ENCODE measurements at places on chromosomes 1 and 21. TPM values are rescaled to one million over a fixed set of nuclear protein-coding genes. Genes with fewer than 3 reads are reported as not detected.

- H3K4me3 ChIP-seq = no peak overlapping the region
- H3K27ac ChIP-seq = no peak overlapping the region
- no peaks in the 10 kb centered on the region for H3K36me3 ChIP-seq
- no peaks in the 10 kb centered on the region for H3K27me3 ChIP-seq
- H3K4me1 ChIP-seq = peaks cover 37% of the 10 kb centered on the region
Observed at GRCh38 chr1:116854716-116855115, 55.0 kb upstream of the PTGFRN start.

- H3K4me3 ChIP-seq = no peak overlapping the region
- H3K36me3 ChIP-seq = no peaks in the 10 kb centered on the region
- H3K27me3 ChIP-seq = no peaks in the 10 kb centered on the region
- no peak overlapping the region for H3K27ac ChIP-seq
Observed at GRCh38 chr1:71836904-71837303, 445.4 kb downstream of the NEGR1 start.

ADGRL2 gene
- 168 TPM for total RNA-seq

- no peak within 1 kb of the TSS for H3K27ac ChIP-seq
- peak within 1 kb of the TSS; percentile 44 for H3K4me3 ChIP-seq
- H3K27me3 ChIP-seq = no peaks in the 10 kb centered on the region
- no peak for DNase-seq
- H3K36me3 ChIP-seq = peaks cover 3% of the 10 kb centered on the region
Observed at GRCh38 chr1:151156515-151156819, at the start of gene TNFAIP8L2. TNFAIP8L2 (plus strand) TSS chr1:151156649; CDS start chr1:151158698, 2,049 bp downstream.

GLIS1 gene
- total RNA-seq = not detected

DNA sequence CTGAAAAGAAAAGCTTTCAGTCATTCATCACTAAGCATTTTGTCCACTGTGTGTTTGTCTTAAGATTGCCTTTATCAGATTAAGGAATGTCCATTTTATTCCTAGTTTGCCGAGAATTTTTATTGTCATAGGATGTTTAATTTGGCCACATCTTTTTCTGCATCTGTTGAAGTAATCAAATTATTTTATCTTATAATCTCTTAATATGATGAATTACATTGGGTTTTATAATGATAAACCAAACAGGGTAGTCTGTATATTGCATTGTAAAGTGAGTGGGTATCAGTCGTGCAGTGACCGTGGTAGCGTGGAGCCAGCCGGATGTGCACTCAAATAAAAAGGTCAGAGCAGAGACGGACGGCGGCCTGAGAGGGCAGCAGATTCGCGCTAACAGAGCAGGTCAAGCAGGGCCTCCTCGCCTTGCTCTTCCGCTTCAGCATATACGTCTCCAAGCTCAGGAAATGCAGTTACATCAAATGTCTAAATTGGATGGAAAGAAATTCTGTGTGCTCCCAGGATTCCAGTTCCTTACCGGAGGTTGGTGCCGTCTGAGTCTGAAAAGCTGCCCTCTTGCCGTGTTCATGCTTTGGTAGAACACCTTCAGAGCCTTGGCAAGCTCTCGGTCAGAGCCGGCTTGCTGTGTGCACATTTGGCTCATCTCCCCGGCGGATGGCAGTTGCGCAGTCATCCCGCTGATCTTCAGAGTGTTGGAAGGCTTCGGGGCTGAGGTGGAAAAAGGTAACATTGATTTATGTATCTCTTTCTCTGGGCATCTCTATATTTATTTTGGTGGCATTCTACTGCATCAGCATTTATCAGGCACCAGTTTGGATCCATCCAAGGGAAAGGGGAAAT is 51.5 kb downstream of the SCCPDH start:
- peaks cover 37% of the 10 kb centered on the region for H3K36me3 ChIP-seq
- peak overlapping the region; percentile 31 for H3K27ac ChIP-seq
- DNase-seq = no peak
- no peak overlapping the region for H3K4me3 ChIP-seq

TRAF3IP3 gene
- not detected for total RNA-seq

GRCh38 chr1:173210283-173210682 is 3.2 kb upstream of the TNFSF4 start:
- peaks cover 49% of the 10 kb centered on the region for H3K4me1 ChIP-seq
- no peak overlapping the region for H3K4me3 ChIP-seq
- no peaks in the 10 kb centered on the region for H3K27me3 ChIP-seq

LCE2C gene
- total RNA-seq = not detected

RPS6KC1 gene
- 19.2 TPM for total RNA-seq

DNA sequence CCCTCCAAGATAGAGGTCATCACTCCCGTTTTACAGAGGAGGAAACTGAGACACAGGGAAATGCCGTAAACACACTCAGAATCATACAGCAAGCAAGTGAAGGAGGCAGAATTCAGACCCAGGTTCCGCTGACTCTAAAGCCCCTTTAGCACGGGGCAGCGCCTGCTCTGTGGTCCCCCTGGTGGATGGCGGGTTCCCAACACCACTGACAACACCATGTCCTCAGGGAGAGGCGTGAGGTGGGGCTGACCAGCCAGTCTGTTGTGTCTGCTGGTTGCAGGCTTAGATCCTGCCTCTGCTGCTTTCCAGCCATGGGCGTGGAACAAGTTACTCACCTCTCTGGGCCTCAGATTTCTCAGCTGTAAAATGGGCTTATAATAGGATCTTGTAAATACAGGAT is 617.3 kb downstream of the MATN1 start:
- no peak overlapping the region for H3K27ac ChIP-seq
- H3K4me1 ChIP-seq = no peaks in the 10 kb centered on the region
- peaks cover 54% of the 10 kb centered on the region for H3K27me3 ChIP-seq
- no peaks in the 10 kb centered on the region for H3K36me3 ChIP-seq

GRCh38 chr1:7405844-7406500 is 365.1 kb upstream of the VAMP3 start:
- no peak overlapping the region for H3K4me3 ChIP-seq
- no peaks in the 10 kb centered on the region for H3K4me1 ChIP-seq
- DNase-seq = no peak
- H3K27ac ChIP-seq = no peak overlapping the region

GRCh38 chr1:97033949-97034348 is 312.4 kb downstream of the PTBP2 start:
- no peaks in the 10 kb centered on the region for H3K36me3 ChIP-seq
- H3K4me1 ChIP-seq = no peaks in the 10 kb centered on the region
- no peak overlapping the region for H3K27ac ChIP-seq
- no peak overlapping the region for H3K4me3 ChIP-seq

GRCh38 chr1:166084613-166085012 is 82.2 kb downstream of the FAM78B start:
- no peak overlapping the region for H3K27ac ChIP-seq
- H3K4me3 ChIP-seq = no peak overlapping the region

PLEKHN1 gene
- total RNA-seq = not detected

DNA sequence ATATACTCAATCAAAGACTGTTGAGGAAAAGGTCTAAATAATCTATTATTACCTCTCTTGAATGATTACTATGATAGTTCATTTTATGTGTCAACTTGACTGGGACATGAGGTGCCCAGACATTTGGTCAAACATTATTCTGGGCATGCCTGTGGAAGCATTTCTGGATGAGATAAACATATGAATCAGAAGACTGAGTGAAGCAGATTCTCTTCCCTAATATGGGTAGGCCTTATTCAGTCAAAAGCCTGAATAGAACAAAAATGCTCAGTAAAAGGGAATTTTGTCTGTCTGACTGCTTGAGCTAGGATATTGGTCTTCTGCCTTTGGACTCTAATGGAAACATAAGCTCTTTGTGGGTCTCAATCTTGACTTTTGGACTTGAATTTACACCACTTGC is 73.3 kb upstream of the SOX13 start:
- peaks cover 41% of the 10 kb centered on the region for H3K4me1 ChIP-seq
- no peak overlapping the region for H3K4me3 ChIP-seq
- DNase-seq = no peak
- H3K36me3 ChIP-seq = peaks cover 3% of the 10 kb centered on the region
- H3K27ac ChIP-seq = no peak overlapping the region
- H3K27me3 ChIP-seq = no peaks in the 10 kb centered on the region

- no peak overlapping the region for H3K4me3 ChIP-seq
- H3K36me3 ChIP-seq = no peaks in the 10 kb centered on the region
- no peaks in the 10 kb centered on the region for H3K27me3 ChIP-seq
- DNase-seq = no peak
Observed at GRCh38 chr1:149877211-149877946, 22.0 kb upstream of the BOLA1 start.

TNFAIP8L2 gene
- total RNA-seq = not detected

DNA sequence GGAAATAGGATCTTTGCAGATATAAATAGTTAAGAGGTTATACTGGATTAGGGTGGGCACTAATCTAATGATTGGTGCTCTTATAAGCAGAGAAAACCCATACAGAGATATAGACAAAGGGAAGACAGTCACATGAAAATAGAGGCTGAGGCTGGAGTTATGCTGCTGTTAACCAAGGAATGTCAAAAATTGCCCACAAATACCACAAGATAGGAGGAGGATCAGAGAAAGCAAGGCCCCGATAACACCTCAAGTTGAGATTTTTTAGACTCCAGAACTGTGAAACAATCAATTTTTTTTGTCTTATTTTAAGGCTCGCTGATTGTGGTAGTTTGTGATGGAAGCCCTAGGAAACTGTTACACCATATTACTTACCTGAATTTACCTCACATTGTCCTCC is 513.2 kb downstream of the COL11A1 start:
- H3K4me3 ChIP-seq = no peak overlapping the region
- no peaks in the 10 kb centered on the region for H3K4me1 ChIP-seq
- no peaks in the 10 kb centered on the region for H3K27me3 ChIP-seq
- no peak overlapping the region for H3K27ac ChIP-seq
- H3K36me3 ChIP-seq = no peaks in the 10 kb centered on the region

EDN2 gene
- not detected for total RNA-seq

- peaks cover 5% of the 10 kb centered on the region for H3K4me1 ChIP-seq
- H3K36me3 ChIP-seq = peaks cover 3% of the 10 kb centered on the region
- H3K4me3 ChIP-seq = no peak overlapping the region
- H3K27me3 ChIP-seq = no peaks in the 10 kb centered on the region
- DNase-seq = no peak
Observed at GRCh38 chr21:29647353-29647781, 292.4 kb downstream of the GRIK1 start.

DNA sequence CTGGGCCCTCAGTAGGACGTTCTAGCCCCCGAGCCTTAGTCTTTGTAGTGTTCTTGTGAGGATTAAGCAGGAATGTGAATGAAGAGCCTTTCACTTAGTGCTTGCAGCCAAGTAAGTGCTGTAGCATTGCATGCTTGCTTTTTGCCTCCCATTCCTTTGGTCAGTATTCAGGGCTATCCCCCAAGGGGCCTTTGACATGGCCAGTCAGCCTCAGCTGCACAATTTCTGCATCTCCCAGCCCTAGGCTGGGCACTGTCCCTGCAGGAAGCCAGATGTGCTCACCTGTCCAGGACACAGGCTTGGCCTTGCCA is 30.5 kb downstream of the SOX13 start:
- no peaks in the 10 kb centered on the region for H3K27me3 ChIP-seq
- H3K4me3 ChIP-seq = no peak overlapping the region
- no peaks in the 10 kb centered on the region for H3K36me3 ChIP-seq
- H3K27ac ChIP-seq = no peak overlapping the region
- peaks cover 60% of the 10 kb centered on the region for H3K4me1 ChIP-seq

DISC1 gene
- 13.7 TPM for total RNA-seq

GRCh38 chr1:55697997-55698535 is 482.9 kb upstream of the USP24 start:
- H3K36me3 ChIP-seq = no peaks in the 10 kb centered on the region
- peaks cover 34% of the 10 kb centered on the region for H3K27me3 ChIP-seq
- no peaks in the 10 kb centered on the region for H3K4me1 ChIP-seq
- no peak overlapping the region for H3K4me3 ChIP-seq
- no peak for DNase-seq

DNA sequence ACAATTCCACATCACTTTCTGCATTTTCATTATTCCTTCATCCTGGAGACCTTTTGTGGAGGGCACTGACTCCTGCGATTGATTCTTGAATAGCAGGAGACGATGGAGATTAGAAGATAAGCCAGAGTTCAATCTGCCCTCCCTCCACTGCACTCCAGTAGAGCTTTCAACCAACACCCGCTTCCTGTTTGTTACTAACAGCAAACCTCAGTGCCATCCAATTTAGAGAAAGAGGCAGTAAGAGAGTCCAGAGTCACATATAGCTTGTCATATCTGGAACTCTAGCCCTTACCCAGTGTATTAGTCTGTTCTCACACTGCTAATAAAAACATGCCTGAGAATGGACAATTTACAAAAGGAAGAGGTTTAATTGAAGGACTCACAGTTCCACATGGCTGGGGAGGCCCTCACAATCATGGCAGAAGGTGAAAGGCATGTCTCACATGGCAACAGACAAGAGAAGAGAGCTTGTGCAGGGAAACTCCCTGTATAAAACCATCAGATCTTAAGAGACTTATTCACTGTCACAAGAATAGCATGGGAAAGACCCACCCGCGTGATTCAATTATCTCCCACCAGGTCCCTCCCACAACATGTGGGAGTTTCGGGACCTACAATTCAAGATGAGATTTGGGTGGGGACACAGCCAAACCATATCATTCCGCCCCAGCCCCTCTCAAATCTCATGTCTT is 55.9 kb downstream of the PCBP3 start:
- H3K36me3 ChIP-seq = no peaks in the 10 kb centered on the region
- DNase-seq = no peak
- H3K4me3 ChIP-seq = no peak overlapping the region
- H3K4me1 ChIP-seq = no peaks in the 10 kb centered on the region
- peaks cover 3% of the 10 kb centered on the region for H3K27me3 ChIP-seq
- no peak overlapping the region for H3K27ac ChIP-seq

GRCh38 chr1:58746757-58747156 is 37.1 kb downstream of the JUN start:
- DNase-seq = no peak
- no peak overlapping the region for H3K27ac ChIP-seq
- H3K4me1 ChIP-seq = peaks cover 11% of the 10 kb centered on the region
- no peak overlapping the region for H3K4me3 ChIP-seq
- H3K36me3 ChIP-seq = no peaks in the 10 kb centered on the region
- no peaks in the 10 kb centered on the region for H3K27me3 ChIP-seq

DNA sequence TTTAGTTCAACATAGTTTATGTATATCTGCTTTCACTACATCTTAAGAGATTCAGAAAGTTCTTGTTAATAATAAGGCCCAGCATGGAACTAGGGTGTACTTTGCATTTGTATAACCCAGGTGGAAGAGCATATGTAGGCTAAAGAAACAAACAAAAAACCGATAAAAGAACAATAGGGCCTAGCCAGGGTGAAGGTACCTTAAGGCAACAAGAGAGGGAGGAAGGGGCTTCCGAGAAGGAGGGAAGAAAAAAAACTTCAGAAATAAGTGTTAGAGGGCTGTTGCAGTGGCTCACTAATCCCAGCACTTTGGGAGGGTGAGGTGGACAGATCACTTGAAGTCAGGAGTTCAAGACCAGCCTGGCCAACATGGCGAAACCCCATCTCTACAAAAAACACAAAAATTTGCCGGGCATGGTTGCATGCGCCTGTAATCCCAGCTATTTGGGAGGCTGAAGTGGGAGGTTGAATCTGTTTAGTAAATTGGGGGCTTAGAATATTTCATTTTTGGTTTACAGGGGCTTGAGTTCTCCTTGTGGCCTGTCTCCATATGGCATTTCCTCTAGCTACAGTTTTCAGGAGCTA is 4.7 kb upstream of the SPATA45 start:
- peaks cover 13% of the 10 kb centered on the region for H3K4me1 ChIP-seq
- peaks cover 10% of the 10 kb centered on the region for H3K36me3 ChIP-seq
- H3K4me3 ChIP-seq = peak overlapping the region; percentile 59
- no peaks in the 10 kb centered on the region for H3K27me3 ChIP-seq
- H3K27ac ChIP-seq = no peak overlapping the region

GRCh38 chr1:189656628-189657530 is 820.8 kb downstream of the BRINP3 start:
- DNase-seq = no peak
- no peaks in the 10 kb centered on the region for H3K36me3 ChIP-seq
- peak overlapping the region; percentile 81 for H3K27ac ChIP-seq
- H3K4me1 ChIP-seq = peaks cover 40% of the 10 kb centered on the region
- H3K27me3 ChIP-seq = no peaks in the 10 kb centered on the region

- no peaks in the 10 kb centered on the region for H3K36me3 ChIP-seq
- no peak overlapping the region for H3K27ac ChIP-seq
- no peak for DNase-seq
- H3K4me1 ChIP-seq = peaks cover 6% of the 10 kb centered on the region
Observed at GRCh38 chr1:96955307-96956012, 233.9 kb downstream of the PTBP2 start.
